Panc1 (cell line): ENCODE measurements at places on chromosomes 3 and 15. TPM values are rescaled to one million over a fixed set of nuclear protein-coding genes. Genes with fewer than 3 reads are reported as not detected.

Gene WDR93
- 0.18 TPM for total RNA-seq

Gene STAB1
- total RNA-seq: 0.39 TPM

Gene GP5
- total RNA-seq: 0.05 TPM

Gene DUOX1
- 0.31 TPM for total RNA-seq

Gene PRR20G
- total RNA-seq: not detected

Gene LSMEM2
- not detected for total RNA-seq

Gene GNL3
- 88.9 TPM for total RNA-seq

Gene DALRD3
- total RNA-seq: 22.5 TPM

Gene SLC38A3
- total RNA-seq: 6.0 TPM

Gene MYRIP
- total RNA-seq: 0.59 TPM

Gene RAB6B
- total RNA-seq: 49.2 TPM

Gene BOC
- 0.33 TPM for total RNA-seq
